Stimulated activated CD4-positive, alpha-beta T cell treated with anti-CD3 and anti-CD28 coated beads, Interleukin-2, amount 100 ng/mL, for 4 hours (primary cell): ENCODE measurements at places on chromosomes 1 and 21.
A peak's percentile ranks its signal among the peaks of the same experiment; 100 is the strongest.

DNA sequence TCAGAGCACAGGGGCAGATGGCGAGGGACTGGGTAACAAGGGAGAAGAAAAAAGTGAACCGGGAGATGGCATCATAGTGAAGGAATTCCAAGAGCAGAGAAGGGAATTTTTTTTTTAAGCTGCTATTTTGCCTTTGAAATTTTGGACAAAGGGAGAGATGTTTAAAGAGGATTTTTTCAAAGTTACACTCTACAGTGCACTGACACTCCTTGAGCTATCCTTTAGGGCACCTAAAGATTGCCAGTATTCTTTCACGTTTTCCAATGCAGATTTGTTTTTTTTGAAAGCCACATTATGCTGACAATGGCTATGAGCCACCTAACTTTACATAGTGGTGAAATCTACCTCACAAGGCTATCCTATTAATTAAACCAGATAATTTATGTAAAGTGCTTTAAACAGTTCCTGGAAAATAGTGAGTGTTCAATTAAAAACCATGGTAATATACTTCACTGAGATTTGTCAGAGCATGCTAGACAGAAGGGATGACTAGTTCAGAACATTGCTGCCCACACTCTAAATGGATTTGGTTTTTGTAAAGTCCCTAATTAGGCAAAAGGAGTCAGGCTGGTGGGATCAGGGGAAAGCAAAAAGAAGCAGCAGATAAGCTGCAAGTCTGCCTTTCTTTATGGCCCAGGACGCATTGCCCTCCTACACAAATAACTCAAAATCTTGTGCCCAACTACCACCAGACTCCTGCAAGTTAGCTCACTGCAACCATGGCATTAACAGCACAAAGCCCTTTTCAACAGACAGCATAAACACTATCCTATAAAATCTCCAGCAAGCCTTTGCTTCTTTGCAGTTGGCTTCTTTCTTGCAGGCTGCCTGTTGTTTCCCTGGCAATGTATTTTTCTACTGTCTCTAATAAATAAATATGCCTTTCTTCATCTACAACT lies 53.9 kb downstream of the PRDX6 start:
- DNase-seq, result no peak

DNA sequence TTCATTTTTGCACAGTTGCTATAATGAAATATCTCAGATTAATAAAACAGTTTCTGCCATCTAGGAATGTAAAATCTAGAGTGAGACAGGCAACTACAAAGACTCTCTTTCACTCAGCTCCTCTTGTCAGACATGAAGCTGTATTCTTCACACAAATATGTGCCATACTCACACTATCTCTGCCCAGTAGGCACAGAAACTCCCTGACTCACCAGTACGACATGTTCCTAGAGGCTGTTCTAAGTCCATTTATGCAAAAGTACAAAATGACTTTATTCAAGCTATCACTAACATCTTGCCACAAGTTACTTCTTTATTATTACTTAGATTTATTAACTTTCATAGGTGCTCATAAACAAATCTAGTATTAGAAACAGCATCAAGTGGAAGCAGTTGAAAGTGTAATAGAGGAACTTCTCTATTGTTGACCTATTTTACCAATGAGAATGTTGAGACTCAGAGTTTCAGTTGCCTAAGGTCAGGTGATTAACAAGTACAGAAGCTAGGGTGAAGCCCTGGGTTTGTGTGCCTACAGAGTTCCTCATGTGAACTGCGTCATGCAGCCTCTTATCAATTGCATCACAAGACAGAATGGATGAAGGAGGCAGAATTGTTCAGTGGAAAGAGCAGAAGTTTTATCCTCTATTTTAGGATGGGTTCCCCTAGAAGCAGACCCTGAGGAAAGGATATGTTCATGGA lies 98.9 kb downstream of the RGS2 start:
- no peak for DNase-seq

GRCh38 chr1:203839081-203839480 lies 22.3 kb upstream of the SNRPE start:
- no peak for DNase-seq

GRCh38 chr1:20311289-20311688 lies 20.6 kb downstream of the VWA5B1 start:
- DNase-seq, result no peak

- DNase-seq, result no peak
Measured at GRCh38 chr1:172887162-172887561, 163.6 kb downstream of the TNFSF18 start.

DNA sequence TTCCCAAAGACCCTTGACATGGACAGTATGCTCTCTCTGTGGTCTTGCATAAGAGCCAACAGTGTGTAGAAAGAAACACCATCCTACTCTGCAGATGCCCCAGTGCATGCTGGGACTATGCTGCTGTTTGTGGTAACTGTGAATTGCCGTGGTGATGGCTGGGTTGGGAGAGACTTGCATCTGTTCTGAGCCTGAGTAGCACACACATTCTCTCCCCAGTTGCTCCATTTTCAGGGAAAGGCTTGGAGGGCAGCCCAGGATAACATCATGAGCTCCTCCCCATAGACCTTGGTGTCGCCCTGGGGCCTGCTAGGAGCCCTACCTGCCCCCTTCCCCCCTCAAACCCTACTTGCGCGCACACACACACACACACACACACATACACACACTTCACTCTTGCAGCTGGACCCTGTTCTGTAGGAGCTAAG lies 120.9 kb upstream of the IPO9 start:
- DNase-seq, result no peak

DNA sequence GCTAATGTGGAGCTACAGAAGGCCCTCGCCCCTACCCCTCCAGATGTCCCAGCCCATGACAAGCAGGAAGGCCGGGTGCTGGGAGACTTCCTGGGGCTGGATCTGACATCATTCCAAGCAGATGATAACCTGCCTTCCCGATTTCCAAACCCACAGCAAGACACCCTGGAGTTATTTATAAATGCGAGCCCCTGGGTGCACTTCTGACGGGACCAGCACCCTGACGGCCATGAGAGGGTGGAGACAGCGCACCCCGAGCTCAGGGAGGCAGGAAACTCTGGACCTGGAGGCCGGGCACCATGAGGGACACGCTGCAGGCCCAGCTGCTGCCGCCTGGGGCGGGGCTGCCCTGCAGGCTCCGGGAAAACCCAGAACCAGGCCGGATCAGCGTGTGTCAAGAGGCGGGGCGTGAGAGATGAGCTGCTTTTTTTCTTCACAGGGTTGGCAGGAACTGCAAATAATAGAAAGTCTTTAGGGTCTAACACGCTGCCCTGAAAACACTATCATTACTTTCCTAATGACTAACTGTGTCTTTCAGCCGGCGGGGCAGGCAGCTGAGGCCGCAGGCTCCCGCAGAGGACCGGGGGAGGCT lies 2.5 kb upstream of the PCBP3 start:
- DNase-seq, result no peak

DNA sequence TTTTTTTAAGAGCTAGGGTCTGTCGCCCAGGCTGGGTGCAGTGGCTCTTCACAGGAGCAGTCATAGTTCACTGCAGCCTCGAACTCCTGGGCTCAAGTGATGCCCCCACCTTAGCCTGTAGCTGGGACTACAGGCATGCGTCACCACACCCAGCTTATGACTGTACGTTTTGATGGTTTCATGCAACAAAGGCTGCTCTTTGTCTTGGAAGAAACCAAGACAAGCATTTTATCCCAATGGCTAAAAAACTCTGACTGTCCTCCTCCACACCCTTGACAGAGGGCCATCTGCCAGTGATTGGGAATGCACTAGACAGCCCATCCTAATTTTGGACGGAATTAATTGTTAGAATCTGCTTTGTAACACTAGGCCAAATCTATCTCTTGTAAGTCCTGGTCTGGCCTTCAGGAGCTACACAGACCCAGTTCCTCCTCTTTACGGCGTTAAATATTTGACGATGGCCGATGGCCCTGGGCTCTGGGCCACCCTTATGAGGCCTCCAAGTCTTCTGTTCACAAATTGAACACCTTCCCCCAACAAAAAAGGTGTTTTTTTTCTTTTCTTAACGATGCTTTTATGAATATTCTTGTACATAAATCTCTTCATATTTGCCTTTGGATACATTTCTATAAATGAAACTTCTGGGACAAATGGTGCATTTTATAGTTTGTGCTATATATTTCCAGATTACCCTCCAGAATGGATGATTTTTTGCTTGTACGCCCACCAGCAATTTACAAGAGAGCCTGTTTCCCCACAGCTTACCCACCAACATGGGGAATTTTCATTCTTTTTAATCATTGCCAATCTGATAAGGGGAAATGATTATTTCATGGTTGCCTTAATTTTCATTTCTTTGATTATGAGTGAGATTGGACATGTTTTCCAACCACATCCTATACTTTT lies 104.8 kb upstream of the SLC25A33 start:
- no peak for DNase-seq

DNA sequence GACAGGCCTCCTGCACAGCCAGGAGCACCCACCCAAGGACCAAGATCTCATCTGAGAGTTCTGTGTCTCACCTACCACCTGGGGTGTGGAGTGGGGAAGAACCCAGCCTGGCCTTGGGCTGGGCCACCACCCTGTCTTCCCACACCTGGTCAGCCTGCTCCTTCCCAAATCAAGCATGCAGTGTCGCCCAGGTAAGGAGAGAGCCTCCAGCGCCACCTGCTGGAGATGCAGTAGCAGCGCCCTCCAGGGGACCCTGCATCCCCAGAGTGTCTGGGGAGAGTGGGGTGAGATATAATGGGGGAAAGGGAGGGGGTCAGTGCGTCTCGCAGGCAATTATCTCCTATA lies 32.3 kb downstream of the KIAA2013 start:
- peak; percentile 47 for DNase-seq

- DNase-seq, result no peak
Measured at GRCh38 chr1:171868217-171868803, 27.0 kb downstream of the DNM3 start.

GRCh38 chr1:223771814-223772770 lies 59.8 kb downstream of the CAPN2 start:
- no peak for DNase-seq

DNA sequence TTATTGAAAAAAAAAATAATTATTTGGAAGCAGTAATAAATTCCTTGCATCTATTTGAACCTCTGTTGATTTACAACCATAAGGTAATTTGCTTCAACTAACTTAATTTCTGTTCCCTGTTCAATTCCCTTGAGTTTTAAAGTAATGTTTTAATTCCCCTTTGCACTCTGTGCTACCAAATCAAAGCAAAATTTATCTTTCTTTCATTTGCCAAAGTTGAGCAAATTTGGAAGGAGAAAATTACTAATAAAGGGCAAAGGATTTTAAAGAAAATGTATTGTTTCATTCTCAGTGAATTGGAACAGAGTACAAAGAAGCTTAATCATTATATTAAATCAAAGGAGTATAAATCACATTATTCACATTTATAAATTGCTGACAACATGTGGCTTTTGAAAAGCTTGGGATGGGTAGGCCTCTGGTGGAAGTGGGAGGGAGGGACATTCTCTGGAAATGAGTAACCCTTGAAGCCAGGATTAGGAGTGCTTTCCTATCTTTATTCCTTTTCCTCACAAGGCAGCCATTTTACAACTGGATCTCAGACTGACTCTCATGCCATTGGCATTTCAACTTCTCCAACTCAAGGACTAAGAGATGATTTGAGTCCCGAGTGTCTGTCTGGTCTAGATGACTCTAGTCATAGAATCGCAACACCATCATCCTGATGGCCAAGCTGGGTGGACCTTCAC lies 331.6 kb upstream of the DUSP10 start:
- no peak for DNase-seq

DNA sequence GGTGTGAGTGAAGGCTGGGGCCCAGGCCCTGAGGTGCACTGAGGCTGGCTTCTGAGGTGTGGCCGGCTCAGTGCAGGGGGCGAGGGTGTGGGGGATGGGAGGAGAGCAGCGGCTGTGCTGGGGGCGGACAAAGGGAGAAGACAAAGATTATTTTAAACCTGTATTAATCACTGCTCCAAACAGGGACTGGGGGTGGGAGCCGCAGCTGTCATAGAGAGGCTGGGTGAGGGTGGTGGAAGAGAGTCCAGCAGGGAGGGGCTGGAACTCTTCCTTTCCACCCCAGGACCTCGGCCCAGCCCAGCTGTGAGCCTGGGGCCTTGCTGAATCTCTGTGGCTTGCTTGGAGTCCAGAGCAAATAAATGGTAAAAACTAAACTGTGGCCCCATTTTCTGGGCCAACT lies 106.9 kb downstream of the KCND3 start:
- DNase-seq, result no peak

GRCh38 chr1:211338224-211338620 lies 11.6 kb downstream of the TRAF5 start:
- no peak for DNase-seq

- DNase-seq, result no peak
Measured at GRCh38 chr1:66176012-66176715, 357.8 kb upstream of the SGIP1 start.

DNA sequence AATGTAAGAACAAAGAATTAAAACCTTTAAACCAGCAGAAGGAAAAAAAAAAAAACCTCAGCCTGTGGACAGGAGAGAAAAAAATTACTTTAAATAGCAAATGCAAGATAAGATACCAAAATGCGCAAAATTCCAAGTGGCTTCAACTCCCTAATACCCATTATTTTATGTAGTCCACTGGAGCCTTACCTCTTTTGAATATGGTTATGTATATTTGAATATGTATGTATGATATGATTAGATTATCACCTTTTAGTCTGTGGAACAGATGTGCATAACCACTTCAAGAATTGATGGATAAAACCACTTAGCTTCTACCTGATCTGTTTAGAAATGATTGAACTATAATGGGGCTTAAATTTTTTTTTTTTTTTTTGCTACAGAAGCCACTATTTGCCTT lies 52.4 kb upstream of the C1orf115 start:
- DNase-seq, result no peak

- no peak for DNase-seq
Measured at GRCh38 chr1:216140730-216141524, 282.3 kb downstream of the USH2A start.

DNA sequence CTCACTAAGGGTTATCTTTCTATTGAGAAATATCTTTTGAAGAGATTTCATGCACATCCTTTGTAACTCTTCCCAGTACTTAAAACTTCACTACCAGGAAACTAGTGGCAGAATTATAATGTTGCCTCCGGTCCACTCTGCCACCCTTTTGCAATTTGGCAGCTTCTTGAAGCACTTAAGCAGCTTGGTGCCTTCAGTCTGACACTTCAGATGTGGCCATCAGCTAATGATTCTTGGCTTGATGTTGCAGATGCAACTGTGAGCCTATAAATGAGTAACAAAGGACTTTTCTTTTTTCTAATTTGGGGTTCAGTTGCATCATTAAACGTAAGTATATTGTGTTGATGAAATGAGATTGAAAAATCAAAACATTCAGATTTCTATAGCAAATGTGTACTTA lies 187.5 kb upstream of the C21orf91 start:
- DNase-seq, result no peak

DNA sequence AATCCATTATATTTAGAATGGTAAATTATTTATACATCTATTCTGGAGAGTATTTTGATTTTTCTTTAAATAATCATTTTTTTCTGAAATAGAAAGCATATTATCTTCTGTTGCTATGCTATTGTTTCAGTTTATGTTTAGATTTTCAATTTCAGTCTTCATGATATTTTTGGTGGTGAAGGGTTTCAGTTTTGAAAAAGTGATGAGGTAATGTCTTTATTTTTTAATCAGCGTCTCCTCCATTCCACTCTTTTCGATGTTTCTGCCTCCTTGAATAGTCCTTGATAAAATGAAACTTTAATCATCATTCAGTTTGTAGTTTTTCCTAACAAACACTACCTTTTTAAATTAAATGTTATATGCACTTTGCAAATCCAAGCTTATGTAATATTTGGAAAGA lies 428.6 kb downstream of the PTPRC start:
- no peak for DNase-seq
